ENCODE measurements at places on chromosomes 5 and 9. TPM values are rescaled to one million over a fixed set of nuclear protein-coding genes. Genes with fewer than 3 reads are reported as not detected.

- H3K4me3 ChIP-seq: no peak overlapping the region
- no peak for DNase-seq
- H3K4me1 ChIP-seq: no peaks in the 10 kb centered on the region
- no peaks in the 10 kb centered on the region for H3K36me3 ChIP-seq
Measured at GRCh38 chr5:153496835-153497234, 6.4 kb downstream of the GRIA1 start.

DNA sequence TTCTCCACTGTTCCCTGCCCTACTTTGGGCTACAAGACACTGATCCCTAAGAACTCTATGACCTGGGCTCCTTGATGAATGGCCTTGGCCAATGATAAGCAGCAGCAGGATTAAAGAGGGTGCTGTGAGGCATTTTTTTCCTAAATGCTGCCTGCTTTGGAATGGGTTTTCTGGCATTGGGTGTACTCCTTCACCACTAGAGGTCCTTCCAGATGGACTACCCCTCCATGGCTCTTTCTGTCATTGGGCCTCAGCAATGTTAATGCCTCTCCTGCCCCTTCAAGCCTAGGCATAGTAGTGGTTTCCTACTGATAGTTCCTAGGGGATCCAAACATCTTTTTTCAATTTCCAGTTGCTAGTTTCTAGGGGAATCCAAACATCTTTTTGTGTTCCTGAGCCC is 319.3 kb upstream of the RPS23 start:
- no peaks in the 10 kb centered on the region for H3K36me3 ChIP-seq
- H3K27ac ChIP-seq: no peak overlapping the region
- no peak for DNase-seq
- H3K27me3 ChIP-seq: peaks cover 18% of the 10 kb centered on the region

- H3K4me1 ChIP-seq: no peaks in the 10 kb centered on the region
- no peak for DNase-seq
- no peak overlapping the region for H3K4me3 ChIP-seq
Measured at GRCh38 chr9:134627417-134628353, 13.9 kb upstream of the COL5A1 start.

- no peaks in the 10 kb centered on the region for H3K4me1 ChIP-seq
- H3K4me3 ChIP-seq: no peak overlapping the region
- no peak overlapping the region for H3K27ac ChIP-seq
- no peaks in the 10 kb centered on the region for H3K27me3 ChIP-seq
- DNase-seq: no peak
Measured at GRCh38 chr5:51990241-51990640, 607.0 kb downstream of the ISL1 start.

DNA sequence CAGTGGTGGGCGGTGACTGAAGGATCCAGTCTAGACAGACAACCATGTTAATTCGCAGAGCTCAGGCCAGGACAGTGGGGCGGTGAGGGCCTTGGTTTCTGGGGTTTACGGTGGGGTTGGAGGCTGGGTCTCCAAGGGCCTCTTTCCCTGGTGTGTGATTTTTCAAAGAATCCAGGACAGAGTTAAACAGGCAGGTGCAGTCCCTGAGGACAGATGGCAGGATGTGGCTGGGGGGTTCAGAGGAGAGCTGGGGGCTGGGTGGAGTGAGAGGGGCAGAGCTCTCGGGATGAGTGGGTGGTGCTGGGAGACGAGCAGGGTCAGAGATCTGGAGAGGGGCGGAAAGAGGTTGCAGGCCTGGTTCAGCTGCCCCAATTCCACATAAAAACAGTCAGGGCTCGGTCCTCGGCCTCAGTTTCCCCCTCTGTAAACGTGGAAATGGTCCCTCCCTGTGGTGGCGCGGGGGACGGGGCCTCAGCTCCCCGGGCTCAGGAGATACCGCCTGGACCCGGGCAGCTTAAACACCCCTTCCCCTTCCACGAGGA is 145.9 kb downstream of the GAPVD1 start:
- no peak for DNase-seq
- no peak overlapping the region for H3K27ac ChIP-seq
- H3K36me3 ChIP-seq: no peaks in the 10 kb centered on the region
- peaks cover 10% of the 10 kb centered on the region for H3K4me1 ChIP-seq
- H3K4me3 ChIP-seq: peak overlapping the region; percentile 52
- H3K27me3 ChIP-seq: peaks cover 24% of the 10 kb centered on the region

DNA sequence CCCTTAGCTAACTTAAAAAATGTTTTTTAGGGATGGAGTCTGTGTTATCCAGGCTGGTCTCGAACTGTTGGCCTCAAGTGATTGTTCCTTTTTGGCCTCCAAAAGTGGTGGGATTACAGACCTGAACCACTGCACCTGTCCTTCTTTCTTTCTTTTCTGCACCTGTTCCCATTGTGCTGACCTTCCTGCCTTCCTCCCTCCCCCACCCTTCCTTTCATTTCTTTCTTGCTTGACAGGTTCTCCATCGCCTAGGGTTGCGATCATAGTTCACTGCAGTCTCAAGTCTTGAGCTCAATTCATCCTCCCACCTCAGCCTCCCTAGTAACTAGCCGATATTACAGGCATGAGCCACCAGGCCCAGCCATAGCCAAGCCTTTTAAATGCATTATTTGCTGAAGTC is 20.6 kb downstream of the JMY start:
- no peak for DNase-seq
- no peak overlapping the region for H3K27ac ChIP-seq
- peaks cover 44% of the 10 kb centered on the region for H3K4me1 ChIP-seq
- H3K36me3 ChIP-seq: peaks cover 3% of the 10 kb centered on the region

GRCh38 chr5:93990504-93991070 is 249.2 kb upstream of the POU5F2 start:
- peaks cover 16% of the 10 kb centered on the region for H3K4me1 ChIP-seq
- DNase-seq: no peak
- no peak overlapping the region for H3K27ac ChIP-seq

DNA sequence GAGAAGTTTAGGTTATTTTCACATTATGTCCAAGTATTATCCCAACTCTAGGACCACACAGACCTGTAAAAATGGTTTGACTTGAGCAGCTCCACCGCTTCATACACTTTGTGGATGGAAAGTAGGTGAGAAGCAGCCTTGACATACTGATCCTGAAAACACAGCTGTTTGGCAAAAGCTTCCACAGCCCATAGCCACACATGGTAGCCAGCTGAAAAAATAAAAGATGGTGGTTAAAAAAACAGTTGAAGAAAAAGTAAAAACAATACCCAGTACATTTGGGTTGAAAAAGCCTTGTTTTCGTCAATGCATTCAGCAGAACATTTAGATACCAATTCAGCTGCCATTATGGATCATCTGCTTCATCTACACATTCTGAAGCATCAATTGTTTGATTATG is 36.7 kb downstream of the GEMIN5 start:
- no peaks in the 10 kb centered on the region for H3K27me3 ChIP-seq
- H3K4me1 ChIP-seq: no peaks in the 10 kb centered on the region
- H3K4me3 ChIP-seq: no peak overlapping the region
- DNase-seq: no peak
- no peak overlapping the region for H3K27ac ChIP-seq

DNA sequence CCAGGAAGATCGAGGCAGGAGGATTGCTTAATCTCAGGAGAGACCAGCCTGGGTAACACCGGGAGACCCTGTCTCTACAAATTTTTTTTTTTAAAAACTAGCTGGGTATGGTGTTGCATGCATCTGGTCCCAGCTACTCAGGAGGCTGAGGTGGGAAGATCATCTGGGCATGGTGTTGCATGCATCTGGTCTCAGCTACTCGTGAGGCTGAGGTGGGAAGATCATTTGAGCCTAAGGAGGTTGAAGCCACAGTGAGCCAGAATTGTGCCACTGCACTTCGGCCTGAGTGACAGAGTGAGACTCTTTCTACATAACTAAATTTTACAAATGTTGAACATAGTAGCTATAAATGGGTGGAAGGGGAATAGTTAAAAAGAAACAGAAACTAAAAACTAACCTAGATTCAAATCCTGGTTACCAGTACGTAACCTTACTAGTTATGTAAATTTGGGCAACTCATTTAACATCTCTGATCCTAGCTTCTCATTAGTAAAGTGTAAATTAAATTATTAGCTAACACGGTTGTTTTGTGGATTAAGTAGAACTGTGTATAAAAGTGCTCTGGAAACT is 41.7 kb downstream of the TMEM161B start:
- H3K36me3 ChIP-seq: peaks cover 12% of the 10 kb centered on the region
- no peak overlapping the region for H3K27ac ChIP-seq
- no peak overlapping the region for H3K4me3 ChIP-seq
- H3K27me3 ChIP-seq: no peaks in the 10 kb centered on the region

GRCh38 chr5:173035904-173036707 is 20.0 kb upstream of the CREBRF start:
- peak overlapping the region; percentile 98 for H3K27ac ChIP-seq
- H3K4me3 ChIP-seq: peak overlapping the region; percentile 78

DNA sequence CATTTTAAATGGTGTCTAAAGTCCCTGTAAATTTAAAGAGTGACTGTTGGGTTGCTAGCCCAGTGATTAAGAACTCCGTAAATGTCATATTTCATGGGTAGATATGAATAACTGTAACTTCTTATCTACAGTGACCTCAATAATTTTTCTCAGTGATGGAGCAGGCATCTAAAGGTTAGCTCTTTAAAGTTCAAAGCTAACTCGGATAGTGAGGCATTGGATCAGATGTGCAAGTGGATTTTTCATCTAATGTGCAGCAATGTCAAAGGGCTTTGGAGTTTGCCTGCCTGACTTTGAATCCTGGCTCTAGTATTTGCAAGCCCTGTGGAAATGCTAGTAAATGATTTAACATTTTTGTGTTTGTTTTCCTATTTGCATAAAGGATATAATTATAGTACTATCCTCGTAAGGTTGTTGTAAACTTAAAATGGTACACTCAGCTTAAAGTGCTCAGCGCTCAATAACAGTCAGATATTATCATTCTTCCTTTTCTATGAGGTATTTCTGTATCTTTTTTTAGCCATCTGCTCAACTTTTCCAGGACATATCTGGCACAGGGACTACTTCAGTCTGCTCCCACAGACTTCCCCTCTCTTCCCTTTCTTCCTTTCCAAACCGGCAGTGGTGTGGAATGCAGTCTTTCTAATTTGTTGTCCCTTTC is 163.7 kb upstream of the ELL2 start:
- no peaks in the 10 kb centered on the region for H3K4me1 ChIP-seq
- no peak overlapping the region for H3K27ac ChIP-seq
- no peak for DNase-seq

- H3K27me3 ChIP-seq: no peaks in the 10 kb centered on the region
- DNase-seq: no peak
- H3K36me3 ChIP-seq: no peaks in the 10 kb centered on the region
Measured at GRCh38 chr9:70601000-70601951, 186.8 kb upstream of the KLF9 start.

GRCh38 chr9:93575796-93576257 is 557 bp upstream of the PHF2 start:
- H3K27ac ChIP-seq: peak overlapping the region; percentile 88
- peak overlapping the region; percentile 88 for H3K4me3 ChIP-seq
- DNase-seq: peak; percentile 61

DNA sequence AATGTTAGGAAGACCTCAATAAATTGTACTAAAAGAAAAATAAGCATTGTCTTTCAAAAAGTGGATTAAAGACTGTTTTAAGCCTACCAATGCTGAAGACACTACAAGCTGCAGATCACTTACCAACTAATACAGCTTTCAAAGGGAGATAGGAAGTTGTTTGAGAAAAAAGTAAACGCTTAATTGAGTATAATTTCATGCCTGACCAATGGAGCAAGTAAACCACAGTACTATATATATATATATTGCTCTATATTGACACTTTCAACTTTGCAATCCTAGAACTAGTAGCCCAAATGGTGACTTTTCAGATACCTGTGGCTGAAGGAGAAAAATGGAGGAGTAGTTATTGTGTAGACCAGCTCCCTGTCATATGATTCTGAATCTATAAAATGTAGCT is 85.7 kb downstream of the FREM1 start:
- no peak overlapping the region for H3K27ac ChIP-seq
- no peak overlapping the region for H3K4me3 ChIP-seq
- peaks cover 2% of the 10 kb centered on the region for H3K27me3 ChIP-seq
- H3K4me1 ChIP-seq: no peaks in the 10 kb centered on the region
- DNase-seq: no peak
- H3K36me3 ChIP-seq: no peaks in the 10 kb centered on the region

DNA sequence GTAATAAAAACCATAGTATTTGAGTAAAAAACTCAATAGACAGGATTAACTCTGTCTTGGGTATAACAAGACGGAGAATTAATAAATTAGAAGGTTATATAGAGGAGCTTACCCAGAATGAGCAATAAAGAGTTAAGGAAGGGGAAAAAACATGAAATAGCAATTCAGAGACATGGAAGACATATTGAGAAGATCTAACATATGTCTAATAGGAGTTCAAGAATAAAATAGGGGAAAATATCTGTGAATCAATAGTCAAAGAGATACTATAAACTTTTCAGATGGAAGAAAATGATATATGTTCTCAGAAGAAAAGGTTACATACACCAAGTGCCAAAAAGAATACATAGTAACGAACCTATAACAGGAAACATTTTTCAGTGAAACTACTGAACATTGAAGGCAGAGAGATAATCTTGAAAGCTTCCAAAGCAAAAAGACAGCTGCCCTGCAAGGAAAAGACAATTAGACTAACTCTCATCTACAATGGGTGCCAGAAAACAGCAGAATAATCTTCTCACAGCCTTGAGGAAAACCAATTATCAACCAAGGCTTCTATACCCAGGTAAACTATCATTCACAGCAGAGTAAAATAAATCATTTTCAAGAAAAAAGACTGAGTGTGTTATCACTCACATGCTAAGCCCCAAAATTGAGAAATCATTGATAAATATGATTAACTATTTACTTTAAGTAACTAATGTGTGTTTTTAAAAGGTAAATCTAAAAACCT is 106.0 kb downstream of the ENC1 start:
- no peaks in the 10 kb centered on the region for H3K4me1 ChIP-seq
- H3K36me3 ChIP-seq: no peaks in the 10 kb centered on the region

GRCh38 chr5:40675396-40676133 is 4.2 kb upstream of the PTGER4 start:
- H3K36me3 ChIP-seq: peaks cover 8% of the 10 kb centered on the region
- no peaks in the 10 kb centered on the region for H3K27me3 ChIP-seq
- H3K4me1 ChIP-seq: peaks cover 61% of the 10 kb centered on the region
- peak overlapping the region; percentile 88 for H3K27ac ChIP-seq

- H3K4me1 ChIP-seq: no peaks in the 10 kb centered on the region
- no peak overlapping the region for H3K27ac ChIP-seq
- H3K36me3 ChIP-seq: no peaks in the 10 kb centered on the region
- no peak overlapping the region for H3K4me3 ChIP-seq
- H3K27me3 ChIP-seq: peaks cover 3% of the 10 kb centered on the region
Measured at GRCh38 chr5:160357394-160357793, 13.0 kb downstream of the C1QTNF2 start.

Gene SH3TC2
- total RNA-seq: not detected

Gene OBP2A
- total RNA-seq: not detected

Gene AK6
- total RNA-seq: 79.8 TPM

Gene ANKRD31
- total RNA-seq: 0.29 TPM

Gene CCNI2
- total RNA-seq: 2.7 TPM

Gene STK32A
- not detected for total RNA-seq

Gene ACOT12
- not detected for total RNA-seq

Gene ASS1
- 5.4 TPM for total RNA-seq

Gene SPATA31A3
- not detected for total RNA-seq

Data from activated CD4-positive, alpha-beta memory T cell treated with anti-CD3 and anti-CD28 coated beads for 36 hours (primary cell).